ENCODE measurements at places on chromosomes 13 and 19.
A peak's percentile ranks its signal among the peaks of the same experiment; 100 is the strongest.

DNA sequence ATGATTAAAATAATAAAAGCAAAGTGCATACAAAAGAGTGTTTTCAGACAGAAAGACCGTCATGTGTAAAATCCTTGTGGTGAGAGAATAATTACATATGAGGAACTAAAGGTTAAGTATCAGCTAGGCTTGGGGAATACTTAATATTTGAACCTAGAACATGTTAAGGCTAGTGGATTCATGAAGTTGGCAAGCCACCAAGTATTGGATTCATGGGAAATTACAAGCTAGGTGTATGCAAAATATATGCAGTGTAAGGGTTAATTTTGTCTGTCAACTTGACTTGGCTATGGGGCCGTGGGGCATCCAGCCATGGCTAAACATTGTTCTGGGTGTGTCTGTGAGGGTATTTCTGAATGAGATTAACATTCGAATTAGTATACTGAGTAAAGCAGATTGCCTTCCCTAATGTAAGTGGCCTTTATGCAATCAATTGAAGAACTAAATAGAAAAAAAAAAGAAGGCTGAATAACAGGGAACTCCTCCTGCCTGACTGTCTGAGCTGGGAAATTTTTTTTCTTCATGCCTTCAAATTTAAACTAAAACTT lies 533.5 kb upstream of the KLF12 start:
- no peak for DNase-seq

- no peak for DNase-seq
Measured at GRCh38 chr19:35315883-35316282, 13.1 kb upstream of the CD22 start.

GRCh38 chr13:40665126-40666044 lies 1.1 kb downstream of the FOXO1 start:
- DNase-seq, result no peak

DNA sequence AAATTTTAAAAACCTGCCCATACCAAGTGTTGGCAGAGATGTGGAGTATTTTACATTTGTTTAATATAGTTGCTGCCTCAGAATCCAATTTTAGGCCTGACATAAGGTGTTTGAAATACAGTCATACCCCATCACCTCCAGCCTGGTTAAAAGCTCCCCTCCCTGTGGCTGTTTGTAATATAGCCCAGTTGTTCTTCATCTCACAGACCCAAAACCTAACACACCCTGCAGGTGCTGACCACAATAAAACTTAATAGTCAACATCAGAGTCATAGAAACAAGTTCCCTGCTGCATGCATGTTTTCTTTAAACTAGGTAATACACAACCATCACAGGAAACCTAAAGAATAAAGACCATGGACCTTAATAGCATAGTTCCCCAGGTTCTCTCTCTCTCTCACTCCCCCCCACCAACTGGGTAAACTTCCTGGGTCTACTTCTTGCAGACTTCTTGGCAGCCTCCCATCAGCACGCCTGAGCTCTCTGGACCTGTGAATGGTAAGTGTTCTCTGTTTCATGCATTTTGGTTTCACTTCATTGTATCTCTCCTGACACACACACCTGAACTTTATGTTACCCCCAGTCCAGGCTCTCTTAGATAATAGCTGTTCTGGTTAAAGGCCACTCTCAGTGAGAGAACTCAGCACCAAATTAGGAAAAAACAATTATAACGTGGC lies 1369.9 kb downstream of the EFNB2 start:
- DNase-seq, result peak; percentile 25

GRCh38 chr13:40060296-40061007 lies 405.0 kb downstream of the COG6 start:
- no peak for DNase-seq

- DNase-seq, result peak; percentile 93
Measured at GRCh38 chr19:5017235-5017634, 48.3 kb downstream of the KDM4B start.

DNA sequence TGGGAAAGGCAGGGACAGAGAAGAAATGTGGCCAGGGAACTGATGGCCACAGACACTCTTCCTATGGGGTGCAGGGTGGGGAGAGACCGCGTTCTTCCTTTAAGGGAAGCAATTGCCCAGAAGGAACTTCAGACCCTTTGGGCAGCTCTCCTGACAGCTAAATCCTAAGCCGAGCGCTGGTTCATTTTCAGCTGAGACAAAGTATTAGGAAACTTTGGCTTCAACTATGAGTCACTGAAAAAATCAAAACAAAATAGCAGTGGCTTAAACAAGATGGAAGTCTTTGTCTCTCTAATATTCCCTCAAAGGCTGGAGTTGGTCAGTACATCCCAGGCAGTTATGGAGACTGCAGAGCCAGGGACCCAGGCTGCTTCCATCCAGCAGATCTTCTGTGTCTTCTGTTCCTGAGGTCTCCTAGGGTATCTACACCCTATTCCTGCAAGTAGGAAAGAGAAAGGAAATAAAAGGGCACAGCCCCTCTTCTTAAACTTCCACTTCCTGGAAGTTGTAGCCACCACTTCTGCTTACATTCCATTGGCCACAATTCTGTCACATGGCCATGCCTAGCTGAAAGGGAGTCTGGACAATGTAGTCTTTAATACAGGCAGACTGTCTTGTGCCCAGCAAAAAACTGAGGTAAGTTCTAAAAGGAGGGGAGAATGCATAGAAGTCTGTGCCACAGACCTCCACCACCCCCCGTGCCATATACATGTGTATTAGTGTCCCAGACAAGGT lies 163.5 kb downstream of the KATNAL1 start:
- DNase-seq, result no peak

DNA sequence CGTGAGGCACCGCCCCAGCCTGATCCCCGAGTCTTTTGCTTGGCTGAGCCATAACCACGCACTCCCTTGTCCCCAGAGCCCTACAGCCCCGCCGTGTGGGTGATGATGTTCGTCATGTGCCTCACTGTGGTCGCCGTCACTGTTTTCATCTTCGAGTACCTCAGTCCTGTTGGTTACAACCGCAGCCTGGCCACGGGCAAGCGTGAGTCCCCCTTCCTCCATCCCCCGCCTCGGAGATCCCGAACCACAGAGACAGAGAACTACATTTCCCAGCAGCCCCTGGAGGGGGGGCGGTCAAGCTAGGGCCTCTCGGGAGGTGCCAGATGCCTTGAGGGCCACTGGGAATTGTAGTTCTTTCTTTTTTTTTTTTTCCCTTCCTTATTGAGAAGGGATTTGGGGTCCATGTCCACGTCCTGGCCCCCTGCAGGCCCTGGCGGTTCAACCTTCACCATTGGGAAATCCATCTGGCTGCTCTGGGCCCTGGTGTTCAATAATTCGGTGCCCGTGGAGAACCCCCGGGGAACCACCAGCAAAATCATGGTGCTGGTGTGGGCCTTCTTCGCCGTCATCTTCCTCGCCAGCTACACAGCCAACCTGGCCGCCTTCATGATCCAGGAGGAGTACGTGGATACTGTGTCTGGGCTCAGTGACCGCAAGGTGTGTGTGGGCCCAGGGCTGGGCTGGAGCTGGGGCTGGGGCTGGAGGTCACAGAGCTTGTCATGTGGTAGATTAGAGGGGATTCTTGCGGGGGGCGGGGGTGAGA lies 25.9 kb downstream of the GRIN2D start:
- no peak for DNase-seq

GRCh38 chr13:89181041-89181440 lies 1509.9 kb downstream of the SLITRK5 start:
- no peak for DNase-seq

DNA sequence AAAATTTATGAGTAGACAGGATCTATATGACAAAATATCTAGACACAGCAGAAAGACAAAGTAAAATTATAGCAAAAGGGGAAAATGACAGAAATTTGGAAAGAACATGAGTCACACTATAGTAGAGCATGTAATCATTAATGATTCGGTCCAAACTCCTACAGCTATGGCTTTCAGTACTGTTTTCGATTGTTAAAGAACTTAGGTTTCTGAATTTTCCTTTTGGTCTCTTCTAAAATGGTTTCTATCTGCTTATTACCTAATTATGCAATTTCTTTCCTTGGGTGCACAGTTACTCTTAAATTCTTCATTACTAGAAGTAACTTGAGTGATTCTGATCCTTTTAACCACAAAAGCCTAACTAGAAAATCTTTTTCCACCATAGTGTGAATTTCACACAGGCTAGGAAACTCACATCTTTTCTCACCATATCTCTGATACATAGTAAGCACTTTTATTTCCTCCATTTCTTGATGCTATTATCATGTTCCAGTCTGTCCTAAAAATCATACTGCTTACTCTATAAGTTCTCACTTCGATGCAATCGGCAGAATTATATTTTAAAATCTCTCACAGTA lies 1101.4 kb downstream of the PCDH9 start:
- no peak for DNase-seq

GRCh38 chr13:19955873-19956559 lies 2.5 kb upstream of the ZMYM2 start:
- no peak for DNase-seq

GRCh38 chr13:35930665-35931631 lies 200.2 kb downstream of the DCLK1 start:
- DNase-seq, result no peak

DNA sequence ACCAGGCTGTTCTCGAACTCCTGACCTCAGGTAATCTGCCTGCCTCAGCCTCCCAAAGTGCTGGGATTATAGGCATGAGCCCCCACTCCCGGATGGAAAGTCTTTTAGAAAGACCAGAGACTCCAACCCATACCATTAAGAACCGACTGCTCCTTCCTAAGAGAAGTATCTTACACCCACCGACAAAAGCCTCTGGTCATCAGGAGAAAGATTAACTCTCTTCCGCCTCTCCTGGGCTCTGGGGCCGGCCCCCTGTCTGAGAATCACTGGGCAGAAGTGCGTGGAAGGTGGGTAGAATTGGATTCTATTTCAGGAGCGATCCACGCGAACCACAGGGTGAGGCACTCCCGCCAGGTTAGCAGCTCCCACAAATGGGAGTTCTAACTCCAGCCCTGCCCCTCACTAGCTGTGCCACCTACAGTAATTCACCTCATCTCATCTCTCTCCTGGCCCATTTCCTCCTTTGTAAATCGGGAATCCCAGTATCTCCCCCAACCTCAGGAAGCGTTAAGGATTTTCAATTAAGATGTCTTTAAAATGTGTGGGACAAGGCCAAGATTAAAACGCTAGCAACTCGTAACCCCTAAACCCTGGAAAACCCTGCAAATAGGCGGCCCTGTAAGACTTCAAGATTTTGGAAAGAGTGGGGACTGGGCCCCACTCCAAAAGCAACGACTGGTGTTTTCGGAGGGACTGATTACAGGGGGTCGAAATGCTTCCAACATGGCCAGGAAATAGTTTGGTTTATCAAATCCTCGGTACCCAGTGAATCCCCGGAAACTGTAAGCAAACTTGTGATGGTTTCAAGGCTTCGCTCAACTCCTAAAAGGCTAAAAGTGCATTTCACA lies 1.3 kb downstream of the HNRNPL start:
- no peak for DNase-seq

DNA sequence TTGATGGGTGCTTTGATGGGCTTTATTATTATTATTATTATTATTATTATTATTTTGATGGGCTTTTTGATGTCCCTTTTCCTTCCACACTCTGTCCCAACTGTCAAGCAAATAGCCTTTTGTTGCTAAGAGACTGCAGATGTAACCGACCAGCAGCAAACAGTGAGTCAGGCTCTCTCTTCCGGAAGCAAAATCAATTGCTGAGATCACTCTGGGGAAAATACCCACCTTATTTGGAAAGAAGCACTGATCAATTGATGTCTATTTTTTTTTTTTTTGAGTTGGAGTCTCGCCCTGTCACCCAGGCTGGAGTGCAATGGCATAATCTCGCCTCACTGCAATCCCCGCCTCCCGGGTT lies 2.9 kb downstream of the LDLR start:
- no peak for DNase-seq

- DNase-seq, result no peak
Measured at GRCh38 chr19:11337080-11337479, 2.4 kb downstream of the RAB3D start.

GRCh38 chr13:49441846-49442245 lies 2.0 kb downstream of the CAB39L start:
- no peak for DNase-seq

DNA sequence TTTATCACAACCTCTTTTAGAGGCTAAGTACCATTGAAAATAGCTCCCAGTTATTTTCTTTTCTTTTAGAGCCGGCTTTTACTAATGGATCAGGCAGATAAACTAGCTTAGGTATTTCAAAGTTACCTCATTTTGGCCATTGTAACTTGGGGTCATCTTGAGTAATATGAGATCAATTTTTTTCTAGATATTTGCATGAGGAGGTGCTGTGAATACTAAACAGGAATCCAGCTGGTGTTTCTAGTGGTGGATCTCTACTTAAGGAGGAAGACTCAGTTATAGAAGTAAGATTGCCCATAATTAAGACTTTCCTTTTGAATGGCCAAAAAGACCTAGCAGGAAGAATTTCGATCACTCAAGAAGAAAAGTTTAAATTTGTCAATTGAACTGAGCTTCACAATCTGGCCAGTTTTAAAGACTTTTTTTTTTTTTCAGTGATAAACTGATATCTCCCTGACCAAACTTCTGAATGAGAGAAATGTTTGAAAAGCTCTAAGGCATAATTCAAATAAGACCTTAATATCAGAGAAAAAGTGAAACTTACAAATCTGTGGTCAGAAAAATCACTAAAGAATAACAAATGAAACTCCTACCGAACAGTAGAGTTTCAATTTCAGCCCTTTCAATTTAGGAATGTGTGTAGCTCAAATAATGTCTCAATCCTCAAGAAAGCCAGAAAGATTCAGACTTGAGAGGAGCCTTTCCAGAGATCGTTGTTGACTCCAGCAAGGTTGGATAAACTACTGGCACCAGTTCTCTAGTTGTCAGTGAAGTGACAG lies 11.6 kb upstream of the NAA16 start:
- DNase-seq, result no peak

- no peak for DNase-seq
Measured at GRCh38 chr19:48194041-48194843, 23.8 kb downstream of the ZSWIM9 start.

DNA sequence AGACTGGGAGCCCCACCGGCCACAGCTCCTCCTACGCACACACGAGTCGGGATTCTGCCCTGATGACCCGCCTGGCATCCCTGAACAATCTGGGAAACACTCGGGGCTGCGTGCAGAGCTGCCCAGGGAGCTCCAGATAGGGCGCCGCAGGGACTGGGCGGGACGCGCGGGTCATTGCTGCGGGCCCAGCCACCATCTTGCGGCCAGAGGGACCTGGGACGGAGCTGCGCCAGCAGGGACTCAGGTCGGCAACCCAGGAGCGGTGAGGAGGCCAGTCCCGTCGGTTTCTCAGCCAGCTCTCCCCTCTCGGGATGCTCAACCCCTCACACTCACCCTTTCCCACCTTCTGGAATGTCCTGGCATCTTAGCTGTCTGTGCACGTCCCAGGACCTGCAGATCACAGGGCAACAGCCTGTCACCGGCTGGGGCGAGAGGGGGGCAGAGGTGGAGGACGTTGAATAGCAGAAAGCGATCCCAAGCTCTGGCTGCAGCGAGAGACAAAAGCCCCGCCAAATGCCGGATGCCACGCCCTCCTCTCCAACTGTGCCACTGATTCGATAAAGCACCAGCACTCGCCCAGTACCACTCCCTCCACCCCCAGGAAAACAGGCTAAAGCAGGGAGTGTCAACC lies 20.4 kb upstream of the ZNF91 start:
- no peak for DNase-seq

DNA sequence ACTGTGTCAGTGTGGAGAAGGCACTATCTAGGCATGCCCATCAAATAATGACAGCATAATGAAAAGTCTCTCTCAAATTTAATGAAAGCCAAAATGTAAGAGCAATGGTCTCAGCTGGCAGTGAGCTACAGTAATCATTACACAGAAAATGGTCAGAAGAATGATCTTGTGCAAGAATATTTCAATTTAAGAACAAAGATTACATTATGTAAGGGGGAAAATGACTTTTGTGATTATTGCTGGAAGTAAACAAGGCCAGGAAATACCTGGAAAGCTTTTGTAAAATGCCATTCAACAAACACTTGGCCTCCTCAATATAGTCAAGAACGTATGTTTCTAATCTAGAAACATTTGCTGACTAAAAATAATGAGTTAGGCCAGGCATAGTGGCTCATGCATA lies 89.1 kb downstream of the CAB39L start:
- DNase-seq, result no peak
